ENCODE measurements at places on chromosomes 1 and 21.

DNA sequence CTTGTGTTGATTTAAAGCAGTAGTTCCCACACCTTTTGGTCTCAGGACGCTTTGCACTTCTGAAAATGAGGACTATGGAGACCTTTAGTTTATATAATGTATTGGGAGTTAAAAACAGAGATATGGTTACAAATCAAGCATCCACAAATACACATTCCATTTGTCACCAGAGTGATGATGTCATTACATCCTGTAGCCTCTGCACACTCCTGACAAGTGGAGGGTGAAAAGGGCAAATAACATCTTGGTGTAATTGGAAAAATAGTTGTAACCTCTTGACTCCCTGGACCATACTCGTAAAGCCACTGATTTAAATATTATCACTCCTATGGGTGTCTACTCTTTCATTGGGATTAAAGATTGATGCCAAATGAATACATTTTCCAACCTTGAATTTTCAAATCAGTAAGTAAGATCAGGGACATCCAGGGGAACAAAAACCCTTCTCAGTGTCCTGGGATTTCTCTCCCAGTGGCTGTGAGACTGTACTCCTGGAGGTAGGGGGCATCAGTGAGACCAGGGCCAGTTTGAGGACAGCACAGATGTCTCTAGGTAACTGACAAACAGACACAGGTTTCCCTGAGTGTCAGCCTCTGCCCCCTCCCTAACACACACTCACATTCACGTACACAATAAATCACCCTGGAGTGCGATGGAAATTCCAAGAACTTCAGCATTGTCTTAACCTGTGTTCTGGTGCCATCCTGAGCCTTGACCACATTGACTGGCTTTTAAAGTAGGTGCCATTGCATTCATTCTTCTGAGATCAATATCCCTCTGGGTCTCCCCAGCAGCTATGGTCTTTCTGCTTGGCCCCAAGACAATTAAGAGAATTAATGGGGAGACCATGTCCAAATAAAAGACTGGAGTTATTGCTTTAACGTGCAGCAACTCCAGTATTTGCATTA is 63.0 kb downstream of the NR5A2 start:
- no peak for DNase-seq

DNA sequence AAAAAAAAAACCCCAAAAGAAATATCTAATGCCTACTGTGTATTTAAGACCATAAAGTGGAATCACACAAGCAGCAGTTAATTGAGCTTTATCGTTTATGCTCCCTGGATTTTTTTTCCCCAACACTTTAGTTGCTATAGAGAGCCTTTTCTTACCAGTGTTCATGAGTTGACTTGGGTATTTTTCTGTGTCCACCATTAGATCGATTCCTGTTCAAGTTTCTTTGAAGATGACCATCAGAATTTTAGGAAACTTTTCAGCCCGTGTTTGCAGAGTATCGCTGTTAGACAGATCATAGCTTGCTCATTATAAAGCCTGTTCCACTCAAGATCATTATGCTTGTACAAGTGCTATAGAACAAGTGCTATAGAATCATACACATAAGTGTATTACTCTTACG is 1.5 kb downstream of the RALGPS2 start:
- no peak for DNase-seq

GRCh38 chr1:24847995-24848881 is 81.8 kb downstream of the RUNX3 start:
- peak; percentile 95 for DNase-seq

DNA sequence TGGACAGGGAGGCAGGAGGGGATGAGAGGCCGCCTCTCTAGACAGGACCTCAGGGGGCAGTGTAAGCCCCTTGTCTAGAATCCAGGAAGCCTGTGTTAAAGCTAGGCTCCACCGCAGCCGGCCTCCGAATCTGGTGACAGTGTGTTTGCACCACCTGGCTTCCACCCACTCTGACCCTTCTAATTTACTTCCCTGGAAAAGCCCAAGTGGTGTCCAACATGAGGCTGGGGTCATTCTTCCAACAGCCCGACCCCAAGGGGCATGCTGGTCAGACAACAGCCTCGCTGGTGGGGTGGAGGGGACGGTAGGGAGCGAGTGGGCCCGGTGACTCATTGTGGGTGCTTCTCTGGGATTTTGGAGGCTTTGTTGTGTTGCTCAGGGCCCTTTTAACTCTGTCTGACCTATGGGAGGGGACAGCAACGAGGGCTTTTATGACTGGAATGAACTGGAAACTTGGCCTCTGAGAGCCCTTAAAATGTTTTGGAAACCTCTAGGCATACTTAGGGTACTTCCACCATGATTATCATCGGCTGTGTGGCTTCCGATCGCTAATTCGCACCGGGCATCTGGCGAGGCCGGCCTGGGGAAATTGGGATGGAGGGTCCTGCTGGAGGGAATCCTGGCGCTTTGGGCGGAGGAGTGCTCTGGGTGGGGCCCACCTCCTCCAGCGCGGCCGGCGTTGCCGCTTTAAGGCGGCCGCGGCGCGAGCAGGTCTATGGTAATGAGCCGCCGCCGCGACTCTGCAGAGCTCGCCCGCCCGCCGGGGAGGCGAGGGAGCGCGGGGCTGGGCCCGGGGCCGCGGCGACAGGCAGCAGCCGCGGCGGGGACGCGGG is at the start of gene CELSR2:
Gene CELSR2, plus strand, starts transcription at position 743 of the 833 bp plus-strand sequence. CDS start 541 bp downstream, outside the sequence.
- DNase-seq = peak; percentile 66

DNA sequence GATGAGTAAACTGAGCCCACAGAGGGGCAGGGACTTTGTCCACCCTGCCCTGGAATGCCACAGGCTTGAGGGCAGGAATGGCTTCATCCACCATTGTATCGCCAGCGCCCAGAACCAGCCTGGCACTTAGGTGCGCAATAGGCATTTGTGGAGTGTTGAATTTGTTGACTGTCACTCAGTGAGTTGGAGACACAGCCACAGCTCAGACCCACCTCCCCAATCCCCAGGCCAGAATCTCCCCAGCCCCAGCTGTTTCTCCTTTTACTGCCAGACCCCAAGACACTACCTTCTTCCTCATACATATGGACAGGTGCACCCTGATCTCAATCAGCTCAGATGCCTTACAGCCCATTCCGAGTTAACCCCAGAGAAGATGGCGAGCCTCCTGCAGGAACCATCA is 674.5 kb downstream of the MATN1 start:
- no peak for DNase-seq

DNA sequence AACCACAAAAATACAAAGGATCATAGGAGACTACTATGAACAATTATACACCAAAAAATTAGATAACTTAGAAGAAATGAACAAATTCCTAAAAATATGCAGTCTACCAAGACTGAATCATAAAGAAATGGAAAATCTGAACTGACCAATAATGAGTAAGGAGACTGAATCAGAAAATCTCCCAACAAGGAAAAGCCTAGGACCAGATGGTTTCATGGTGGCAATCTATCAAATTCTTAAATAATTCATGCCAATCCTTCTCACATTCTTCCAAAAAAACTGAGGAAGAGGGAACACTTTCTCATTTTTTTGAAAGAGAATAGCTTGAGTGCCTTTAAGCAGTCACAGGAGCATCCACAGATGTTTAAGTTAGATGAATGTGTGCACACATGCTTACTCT is 31.8 kb upstream of the DISP1 start:
- no peak for DNase-seq

DNA sequence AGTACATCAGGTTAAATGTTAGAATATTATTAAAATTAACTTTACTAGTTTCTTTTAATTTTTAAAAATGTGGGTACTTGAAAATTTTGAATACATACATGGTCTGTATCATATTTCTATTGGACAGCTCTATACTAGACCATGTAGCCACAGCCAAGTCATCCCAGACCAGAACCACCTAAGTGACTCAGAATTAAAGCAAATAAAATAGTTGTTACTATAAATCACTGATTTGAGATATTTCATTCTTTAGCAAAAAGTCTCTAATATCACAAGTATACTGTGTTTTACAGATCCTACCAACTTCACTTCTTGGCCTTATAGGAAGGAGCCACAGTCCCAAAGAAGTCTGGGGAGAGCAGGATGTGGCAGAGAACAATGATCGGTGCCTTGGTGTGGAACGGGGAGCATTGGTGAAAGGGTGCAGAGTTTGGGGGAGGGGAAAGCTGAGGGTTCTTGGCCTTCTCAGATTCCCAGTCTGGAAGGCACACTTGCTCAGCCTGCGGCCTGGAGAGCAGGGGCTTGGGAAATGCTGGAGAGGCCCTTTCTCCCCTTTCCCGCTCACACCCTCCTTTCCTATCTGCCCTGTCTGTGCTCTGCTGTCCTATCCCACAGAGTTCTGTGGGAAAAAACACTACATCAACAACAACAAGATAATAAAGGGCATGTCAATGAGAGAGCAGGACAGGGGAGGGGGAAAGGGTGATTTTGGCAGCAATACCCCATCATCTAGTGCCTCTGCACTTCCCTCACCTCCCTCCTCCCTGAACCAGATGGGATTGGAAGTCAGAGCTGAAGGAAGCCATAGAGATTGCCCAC is 122.1 kb downstream of the NGF start:
- DNase-seq = no peak

GRCh38 chr1:56898879-56899278 is 44.3 kb downstream of the C8A start:
- no peak for DNase-seq

GRCh38 chr1:67627906-67628305 is 57.1 kb upstream of the GADD45A start:
- DNase-seq = no peak

DNA sequence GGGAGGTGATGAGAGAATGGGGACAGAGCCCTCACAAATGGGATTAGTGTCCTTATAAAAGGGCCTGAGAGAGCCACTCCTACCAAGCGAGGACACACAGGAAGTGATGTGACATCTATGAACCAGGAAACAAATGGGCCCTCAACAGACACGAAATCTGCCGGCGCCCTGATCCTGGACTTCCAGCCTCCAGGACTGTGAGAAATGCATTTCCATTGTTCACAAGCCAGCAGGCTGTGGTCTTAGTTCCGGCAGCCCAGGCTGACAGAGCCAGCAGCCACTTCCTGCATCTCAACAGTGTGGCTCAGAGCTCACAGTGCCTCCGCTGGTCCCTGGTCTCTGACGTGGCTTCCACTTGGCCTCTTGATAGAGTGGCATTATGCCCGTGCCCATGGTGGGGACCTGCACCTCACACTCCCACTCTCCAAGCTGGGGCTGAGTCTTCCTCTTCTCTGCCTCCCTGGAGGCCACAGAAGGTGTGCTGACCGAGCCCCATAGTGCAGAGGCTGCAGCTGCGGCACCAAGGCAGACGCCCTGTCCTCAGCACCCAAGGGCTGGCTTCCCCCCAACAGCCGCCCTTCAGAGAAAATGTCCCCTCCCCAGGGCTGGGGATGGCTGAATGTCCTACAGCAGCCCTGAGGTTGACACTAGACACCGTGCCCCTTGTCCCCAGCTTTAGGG is 44.9 kb downstream of the ACOT7 start:
- DNase-seq = no peak

GRCh38 chr1:117585086-117585485 is 20.8 kb upstream of the TENT5C start:
- no peak for DNase-seq

- DNase-seq = peak; percentile 79
Observed at GRCh38 chr1:93681101-93681988, at the start of gene BCAR3. Gene BCAR3 (minus strand): TSS chr1:93681837. CDS start chr1:93674930, 6,907 bp downstream.

DNA sequence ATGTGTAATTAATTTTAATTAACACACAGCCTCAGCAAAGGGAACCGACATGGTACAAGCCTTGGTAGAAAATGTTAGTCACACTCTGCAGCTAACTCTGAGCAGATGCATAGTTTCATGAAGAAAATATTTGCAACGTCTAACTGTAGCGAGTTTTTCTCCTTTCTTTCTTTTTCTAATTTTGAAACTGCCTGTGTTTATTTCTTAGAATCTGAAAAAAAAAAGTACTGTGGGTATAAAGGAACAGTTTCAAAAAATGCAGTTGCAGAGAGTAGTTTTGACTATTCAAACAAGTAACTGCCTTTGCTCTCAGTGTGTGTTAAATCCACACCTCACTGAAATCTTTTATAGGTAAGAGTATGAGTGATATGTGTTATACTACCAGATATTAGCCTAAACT is 149.9 kb upstream of the C1orf105 start:
- DNase-seq = no peak

- DNase-seq = no peak
Observed at GRCh38 chr21:45831991-45832740, 149.4 kb upstream of the COL6A1 start.

DNA sequence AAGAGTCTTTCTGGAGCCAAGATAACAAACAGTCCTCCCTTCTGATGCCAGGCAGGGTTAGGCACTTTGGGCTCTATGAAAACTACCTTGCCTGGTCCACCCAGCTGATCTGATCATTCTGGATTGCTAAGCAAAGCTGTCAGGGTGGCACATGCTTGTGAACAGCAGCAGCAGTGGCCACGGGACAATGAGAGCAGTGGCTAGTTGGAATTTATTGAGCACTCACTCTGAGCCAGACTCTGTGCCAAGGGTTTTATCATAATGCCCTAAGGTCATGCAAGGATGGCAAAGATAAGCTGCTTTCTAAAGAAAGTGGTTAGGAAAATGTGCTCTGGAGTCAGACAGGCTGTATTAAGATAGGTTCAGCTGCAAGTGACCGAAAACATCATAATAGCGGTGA is 390.4 kb upstream of the VAMP3 start:
- no peak for DNase-seq

DNA sequence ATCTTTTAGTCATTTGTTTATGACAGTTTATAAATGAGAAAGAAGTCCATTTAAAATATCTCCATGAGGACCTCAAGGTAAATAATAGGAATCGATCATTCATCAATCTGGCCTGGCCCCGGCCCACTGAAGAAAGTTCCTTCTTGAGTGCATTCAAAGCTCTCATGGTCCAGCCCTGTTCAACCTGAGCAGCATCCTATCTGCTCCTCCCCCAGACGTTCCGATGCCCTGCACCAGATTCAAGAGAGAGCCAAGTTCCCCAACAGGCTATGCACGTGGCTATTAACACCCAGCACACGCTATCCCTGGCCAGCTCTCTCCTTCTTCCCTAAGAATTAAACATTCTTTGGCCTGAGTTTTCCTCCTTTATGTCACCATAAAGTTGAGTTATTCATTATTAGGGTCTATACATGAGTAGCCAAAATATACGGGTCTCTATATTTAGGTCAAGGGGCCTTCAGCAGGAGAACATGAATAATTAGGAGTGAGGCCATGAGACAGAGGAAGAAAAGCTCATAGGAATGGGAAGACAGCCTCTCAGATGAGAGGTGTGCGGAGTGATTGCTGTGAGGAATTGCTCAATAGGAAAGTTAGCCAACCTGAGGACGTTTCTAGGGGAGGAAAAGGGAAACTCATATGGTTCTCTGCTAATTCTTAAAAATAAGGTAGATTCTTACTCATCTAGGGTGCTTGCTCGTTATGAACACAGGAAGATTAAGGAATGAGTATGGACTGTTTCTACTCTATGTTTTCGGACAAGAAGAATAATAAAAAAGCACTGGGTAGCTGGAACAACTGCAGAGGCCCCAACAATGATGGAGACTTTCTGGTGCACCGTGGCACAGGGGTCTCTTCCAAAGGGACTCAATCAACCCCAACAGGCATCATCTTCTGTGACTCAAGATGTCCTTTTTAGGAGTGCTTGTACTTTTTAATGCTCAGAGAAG is 23.6 kb downstream of the RUNX1 start:
- no peak for DNase-seq

- no peak for DNase-seq
Observed at GRCh38 chr1:32713081-32713480, 10.5 kb upstream of the SYNC start.

All from right lobe of liver (tissue), 6 donors.